ENCODE measurements at places on chromosomes 16 and 17.

DNA sequence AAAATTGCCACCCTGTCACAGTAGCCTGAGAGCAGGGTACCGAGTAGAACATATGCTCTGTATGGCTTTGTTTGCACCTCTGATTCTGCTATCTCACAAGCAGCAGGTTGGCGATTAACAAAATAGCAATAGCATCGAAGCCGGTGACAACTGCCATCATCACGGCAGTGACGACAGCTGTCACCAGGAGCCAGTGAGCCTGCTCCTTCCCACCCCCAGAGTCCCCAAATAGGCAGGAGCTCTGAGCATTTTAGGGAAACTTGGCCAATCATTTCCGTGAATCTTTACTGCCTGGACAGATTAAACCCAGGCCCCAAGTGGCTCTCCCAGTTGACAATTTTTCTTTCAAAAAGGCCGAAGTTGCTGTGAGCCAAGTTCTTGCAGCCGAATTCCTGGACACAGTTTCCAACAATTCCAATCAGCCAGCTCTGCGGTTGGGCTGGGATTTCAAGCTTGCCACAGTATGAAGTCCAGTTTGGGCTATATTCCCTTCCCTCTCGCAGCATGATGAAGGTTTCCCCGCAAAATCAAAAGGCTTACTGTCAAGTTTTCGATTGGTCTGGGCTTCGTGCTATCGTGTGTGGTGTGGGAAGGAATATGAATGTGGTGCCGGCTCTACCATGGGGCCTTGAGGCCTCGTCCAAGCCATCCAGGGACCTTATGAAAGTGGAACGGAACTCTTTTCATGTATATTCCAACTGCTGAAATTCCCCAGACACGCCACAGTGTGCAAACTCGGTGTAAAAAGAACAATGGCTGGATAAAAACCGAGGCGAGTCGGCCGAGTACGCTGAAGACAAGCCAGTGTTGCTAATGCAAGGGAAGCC, 186.6 kb downstream of the C16orf78 start:
- H3K4me1 ChIP-seq: no peaks in the 10 kb centered on the region
- no peak overlapping the region for H3K27ac ChIP-seq
- H3K27me3 ChIP-seq: peaks cover 4% of the 10 kb centered on the region
- H3K36me3 ChIP-seq: no peaks in the 10 kb centered on the region
- DNase-seq: no peak

GRCh38 chr17:68343976-68344375, 52.7 kb downstream of the ARSG start:
- H3K4me3 ChIP-seq: no peak overlapping the region
- no peak for DNase-seq
- H3K4me1 ChIP-seq: no peaks in the 10 kb centered on the region
- H3K36me3 ChIP-seq: no peaks in the 10 kb centered on the region
- no peak overlapping the region for H3K27ac ChIP-seq

- no peak overlapping the region for H3K4me3 ChIP-seq
- no peak for DNase-seq
- H3K36me3 ChIP-seq: no peaks in the 10 kb centered on the region
- H3K27me3 ChIP-seq: no peaks in the 10 kb centered on the region
These were observed 44.6 kb upstream of the SLC38A10 start for GRCh38 chr17:81339534-81340296.

GRCh38 chr17:17035490-17035889, 6.8 kb upstream of the MPRIP start:
- DNase-seq: no peak
- H3K27ac ChIP-seq: no peak overlapping the region
- peaks cover 45% of the 10 kb centered on the region for H3K4me1 ChIP-seq
- H3K27me3 ChIP-seq: no peaks in the 10 kb centered on the region
- H3K36me3 ChIP-seq: no peaks in the 10 kb centered on the region

DNA sequence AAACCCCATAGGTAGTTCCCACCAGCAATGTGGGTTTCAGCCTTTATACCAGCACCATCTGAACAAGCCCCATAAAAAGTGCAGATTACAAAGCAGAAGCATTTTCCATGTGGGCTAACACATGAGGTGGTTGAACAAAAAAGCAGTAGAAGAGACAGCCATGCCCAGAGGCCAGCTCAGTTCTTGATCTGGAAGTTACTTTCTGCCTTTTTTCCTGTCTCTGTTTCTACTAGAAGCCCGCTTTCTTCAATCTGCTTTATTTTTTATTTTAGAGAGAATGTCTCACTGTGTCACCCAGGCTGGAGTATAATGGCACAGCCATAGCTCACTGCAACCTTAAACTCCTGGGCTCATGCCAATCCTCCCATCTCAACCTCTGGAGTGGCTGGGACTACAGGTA, 31.5 kb upstream of the APOH start:
- H3K36me3 ChIP-seq: no peaks in the 10 kb centered on the region
- no peak overlapping the region for H3K27ac ChIP-seq
- H3K4me3 ChIP-seq: no peak overlapping the region
- DNase-seq: no peak
- H3K27me3 ChIP-seq: no peaks in the 10 kb centered on the region

DNA sequence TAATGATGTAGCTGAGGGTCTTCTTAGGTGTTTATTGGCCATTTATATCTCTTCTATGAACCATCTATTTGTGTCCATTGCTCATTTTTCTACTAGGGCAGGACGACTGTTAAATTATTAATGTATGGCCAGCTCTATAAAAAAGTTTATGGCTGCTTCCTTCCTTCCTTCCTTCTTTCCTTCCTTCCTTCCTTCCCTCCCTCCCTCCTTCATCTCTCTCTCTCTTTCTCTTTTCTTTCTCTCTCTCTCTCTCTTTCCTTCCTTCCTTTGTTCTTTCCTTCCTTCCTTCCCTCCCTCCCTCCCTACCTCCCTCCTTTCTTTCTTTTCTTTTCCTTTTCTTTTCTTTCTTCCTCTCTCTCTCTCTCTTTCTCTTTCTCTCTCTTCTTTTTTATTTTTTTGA, 17.2 kb upstream of the NDEL1 start:
- DNase-seq: no peak
- peaks cover 6% of the 10 kb centered on the region for H3K27me3 ChIP-seq
- H3K4me3 ChIP-seq: no peak overlapping the region
- peaks cover 10% of the 10 kb centered on the region for H3K4me1 ChIP-seq
- no peaks in the 10 kb centered on the region for H3K36me3 ChIP-seq

GRCh38 chr16:5466551-5466950, 369.0 kb upstream of the EEF2KMT start:
- no peaks in the 10 kb centered on the region for H3K4me1 ChIP-seq
- no peak overlapping the region for H3K4me3 ChIP-seq
- H3K27me3 ChIP-seq: 0 out of 2 replicates have a peak, but pooled peaks cover 3% of the 10 kb centered on the region
- DNase-seq: no peak
- H3K36me3 ChIP-seq: no peaks in the 10 kb centered on the region

DNA sequence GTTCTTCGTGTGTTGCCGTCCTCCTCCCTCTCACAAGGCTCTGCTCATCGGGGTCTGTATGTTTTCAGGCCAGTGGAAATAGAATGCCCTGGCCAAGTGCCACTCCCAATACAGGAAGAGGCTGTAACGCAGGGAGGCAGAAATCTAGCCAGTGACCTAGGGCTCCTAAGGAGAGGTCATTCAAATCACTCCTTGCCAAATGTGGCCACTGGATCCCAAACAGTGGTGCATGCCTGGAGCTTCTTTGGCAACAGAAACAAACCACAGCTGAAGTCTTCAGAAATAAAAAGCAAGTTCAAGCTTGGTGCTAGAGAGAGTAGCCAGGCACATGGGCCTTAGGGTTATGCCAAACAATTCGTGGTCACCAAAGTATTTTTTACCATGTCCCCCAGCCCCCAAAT, 66.1 kb downstream of the SMG6 start:
- no peak for DNase-seq
- no peak overlapping the region for H3K4me3 ChIP-seq
- peaks cover 12% of the 10 kb centered on the region for H3K4me1 ChIP-seq
- no peaks in the 10 kb centered on the region for H3K27me3 ChIP-seq
- no peak overlapping the region for H3K27ac ChIP-seq
- H3K36me3 ChIP-seq: peaks cover 7% of the 10 kb centered on the region

DNA sequence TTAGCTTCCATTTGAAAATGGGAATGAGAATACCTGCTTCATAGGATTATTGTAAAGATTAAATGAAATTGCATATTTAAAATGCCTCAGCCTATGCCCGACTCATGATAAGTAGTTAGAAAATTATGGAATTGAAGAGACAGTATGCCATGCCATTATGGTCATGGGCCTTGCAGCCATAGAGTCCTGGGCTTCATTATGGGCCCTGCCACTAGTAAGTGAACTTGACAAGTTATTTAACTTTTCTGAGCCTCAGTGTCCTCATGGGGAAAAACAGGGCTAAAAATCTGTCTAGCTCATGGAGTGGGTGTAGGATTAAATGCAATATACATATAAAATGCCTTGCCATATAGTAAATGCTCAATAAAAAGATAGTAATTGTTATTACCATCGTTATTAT, 133.2 kb downstream of the NPIPB5 start:
- H3K4me3 ChIP-seq: no peak overlapping the region
- H3K36me3 ChIP-seq: no peaks in the 10 kb centered on the region
- H3K27me3 ChIP-seq: peaks cover 72% of the 10 kb centered on the region
- no peak for DNase-seq
- H3K4me1 ChIP-seq: no peaks in the 10 kb centered on the region

DNA sequence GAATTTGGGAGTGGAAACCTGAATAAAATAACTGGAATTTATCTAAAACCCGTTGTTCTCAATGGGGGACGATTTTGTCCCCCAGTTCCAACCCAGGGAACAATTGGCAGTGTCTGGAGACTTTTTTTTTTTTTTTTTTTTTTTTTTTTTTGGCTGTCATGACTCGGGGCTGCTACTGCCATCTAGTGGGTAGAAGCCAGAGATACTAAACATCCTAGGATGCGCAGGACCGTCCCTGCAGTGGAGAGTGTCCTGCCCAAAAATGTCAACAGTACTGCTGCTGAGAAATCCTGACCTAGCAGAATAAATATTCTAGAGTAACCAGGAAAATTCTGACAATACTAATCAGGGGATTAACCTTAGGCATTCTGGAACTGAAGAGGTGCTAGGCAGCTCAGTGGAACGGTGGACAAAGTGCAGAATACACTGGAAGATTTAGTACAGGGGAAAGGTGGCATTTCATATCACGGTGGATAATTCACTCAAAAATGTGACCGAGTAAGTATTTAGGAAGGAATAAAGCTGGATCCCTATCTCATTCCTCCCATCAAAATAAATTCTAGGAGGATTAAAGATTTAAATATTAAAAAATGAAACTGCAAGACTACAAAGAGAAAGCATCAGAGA, 107.6 kb downstream of the SPECC1 start:
- H3K4me3 ChIP-seq: no peak overlapping the region
- H3K36me3 ChIP-seq: no peaks in the 10 kb centered on the region
- H3K27me3 ChIP-seq: 0 out of 2 replicates have a peak, but pooled peaks cover 4% of the 10 kb centered on the region
- H3K27ac ChIP-seq: no peak overlapping the region
- H3K4me1 ChIP-seq: peaks cover 2% of the 10 kb centered on the region

DNA sequence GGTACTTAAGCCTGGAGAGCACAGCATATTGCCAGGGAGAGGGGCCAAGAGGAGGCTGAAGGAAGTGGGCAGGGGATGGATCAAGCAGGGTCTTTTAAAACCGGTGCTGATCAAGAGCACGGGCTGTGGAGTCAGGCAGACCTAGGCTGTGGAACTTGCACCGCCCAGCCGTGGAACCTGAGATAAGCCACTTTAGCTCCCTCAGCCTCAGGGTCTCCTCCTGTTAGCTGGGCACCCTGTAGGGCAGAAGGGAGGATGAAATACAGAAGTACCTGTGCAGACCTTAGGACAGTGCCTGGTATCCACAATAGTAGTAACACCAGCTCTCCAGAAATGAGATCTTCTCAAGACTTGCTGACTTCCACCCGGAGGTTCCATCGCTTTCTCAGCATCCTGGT, 9.3 kb downstream of the ODAD4 start:
- DNase-seq: no peak
- no peaks in the 10 kb centered on the region for H3K36me3 ChIP-seq
- no peak overlapping the region for H3K27ac ChIP-seq
- peaks cover 18% of the 10 kb centered on the region for H3K4me1 ChIP-seq
- H3K27me3 ChIP-seq: no peaks in the 10 kb centered on the region

DNA sequence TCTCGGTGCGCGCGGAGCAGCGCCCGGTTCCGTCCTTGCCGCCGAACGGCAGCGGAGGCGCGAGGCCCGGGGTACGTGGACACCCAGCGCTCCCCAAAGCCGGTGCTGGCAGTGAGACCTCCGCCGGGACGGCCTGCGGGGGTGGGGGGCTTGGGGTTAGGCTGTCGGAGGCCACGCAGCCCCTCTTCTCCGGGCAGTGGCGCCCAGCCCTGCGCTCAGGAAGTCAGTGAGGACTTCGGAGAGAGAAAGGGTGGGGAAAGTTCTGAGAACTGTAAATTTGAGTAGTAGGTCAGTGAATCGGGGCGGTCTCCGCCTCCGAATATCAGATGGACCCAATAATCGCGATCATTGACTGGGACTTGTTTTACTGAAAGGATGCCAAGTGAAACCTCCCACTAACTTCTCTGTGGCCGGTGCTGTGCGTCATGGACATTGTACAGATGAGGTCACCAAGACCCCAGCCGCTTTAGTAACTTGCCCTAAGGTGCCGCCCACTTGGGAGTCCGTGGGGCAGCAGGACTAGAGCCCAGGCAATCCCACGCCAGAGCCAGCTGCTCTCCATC, 468 bp downstream of the IL4R start:
- peaks cover 58% of the 10 kb centered on the region for H3K4me1 ChIP-seq
- no peaks in the 10 kb centered on the region for H3K36me3 ChIP-seq
- peak overlapping the region; percentile 82 for H3K27ac ChIP-seq
- no peaks in the 10 kb centered on the region for H3K27me3 ChIP-seq
- DNase-seq: peak; percentile 42

DNA sequence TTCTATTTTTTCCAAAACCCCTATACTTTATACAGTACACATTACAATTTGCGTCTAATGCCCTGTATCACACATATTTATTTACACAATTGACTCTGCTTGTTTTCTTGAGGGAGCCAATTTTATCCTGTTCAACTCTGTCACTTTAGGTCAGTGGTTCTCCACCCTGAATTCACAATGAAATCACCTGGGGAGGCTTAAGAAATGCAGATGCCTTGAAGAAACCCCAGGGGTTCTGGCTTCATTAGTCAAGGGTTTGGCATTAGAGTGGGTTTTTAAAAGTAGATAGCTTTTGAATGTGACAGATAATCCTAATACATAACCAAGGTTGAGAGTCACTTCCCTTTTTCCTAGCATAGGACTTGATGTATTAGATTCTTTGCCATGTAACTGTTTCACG, 398.6 kb upstream of the ERCC4 start:
- no peaks in the 10 kb centered on the region for H3K4me1 ChIP-seq
- H3K27ac ChIP-seq: no peak overlapping the region
- H3K36me3 ChIP-seq: no peaks in the 10 kb centered on the region
- DNase-seq: no peak
- no peak overlapping the region for H3K4me3 ChIP-seq

GRCh38 chr16:14344945-14345344, 273.8 kb downstream of the MRTFB start:
- no peaks in the 10 kb centered on the region for H3K27me3 ChIP-seq
- H3K4me1 ChIP-seq: no peaks in the 10 kb centered on the region
- no peak for DNase-seq
- no peak overlapping the region for H3K27ac ChIP-seq
- H3K4me3 ChIP-seq: no peak overlapping the region
- no peaks in the 10 kb centered on the region for H3K36me3 ChIP-seq

DNA sequence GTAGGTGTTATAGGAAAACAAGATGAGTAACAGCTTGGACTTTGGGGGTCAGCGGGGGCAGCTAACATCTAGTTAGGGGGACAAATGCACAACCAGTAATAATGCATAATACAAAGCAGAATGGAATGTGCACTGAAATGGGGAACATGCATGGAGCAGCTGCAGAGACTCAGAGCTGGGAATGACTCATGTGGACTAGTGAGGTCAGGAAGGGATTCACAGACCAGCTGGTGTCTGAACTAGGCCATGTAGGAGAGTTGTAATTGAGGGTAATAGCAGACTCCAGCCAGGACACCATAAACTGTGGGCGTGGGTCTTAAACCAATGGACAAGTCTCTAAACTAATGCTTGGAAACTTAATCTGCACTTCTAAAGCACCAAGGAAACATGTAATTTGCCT, 176.8 kb upstream of the ASIC2 start:
- H3K4me1 ChIP-seq: no peaks in the 10 kb centered on the region
- DNase-seq: no peak
- no peaks in the 10 kb centered on the region for H3K27me3 ChIP-seq
- no peaks in the 10 kb centered on the region for H3K36me3 ChIP-seq

Data from HCT116 (cell line).